Activated T-cell treated with anti-CD3 and anti-CD28 coated beads, Interleukin-2, amount 50 U/mL, for 24 hours (primary cell): ENCODE measurements at places on chromosomes 2 and 18.

- no peaks in the 10 kb centered on the region for H3K36me3 ChIP-seq
- no peak for DNase-seq
Observed at GRCh38 chr18:6401687-6402086, 13.0 kb downstream of the L3MBTL4 start.

DNA sequence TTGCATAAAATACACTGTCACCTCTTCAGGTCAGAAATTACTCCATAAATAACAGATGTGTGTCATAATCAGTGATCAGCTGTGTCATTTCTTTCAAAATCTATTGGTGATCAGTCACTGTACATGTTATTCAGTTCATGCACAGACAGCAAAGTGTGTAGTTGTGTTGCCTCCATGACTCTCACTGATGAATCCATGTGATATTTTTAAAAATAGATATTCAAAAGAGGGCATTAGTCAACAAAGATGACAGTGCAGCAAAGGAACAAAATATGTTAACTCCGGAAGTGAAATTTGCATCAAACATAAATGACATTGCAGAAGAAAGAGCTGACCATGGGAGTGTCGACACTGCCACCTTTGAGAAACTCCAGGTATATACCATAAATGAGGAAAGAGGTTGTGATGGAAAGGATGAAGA is 17.1 kb upstream of the MCM6 start:
- no peak overlapping the region for H3K27ac ChIP-seq
- no peak overlapping the region for H3K4me3 ChIP-seq
- H3K27me3 ChIP-seq, result no peaks in the 10 kb centered on the region
- H3K36me3 ChIP-seq, result peaks cover 2% of the 10 kb centered on the region

DNA sequence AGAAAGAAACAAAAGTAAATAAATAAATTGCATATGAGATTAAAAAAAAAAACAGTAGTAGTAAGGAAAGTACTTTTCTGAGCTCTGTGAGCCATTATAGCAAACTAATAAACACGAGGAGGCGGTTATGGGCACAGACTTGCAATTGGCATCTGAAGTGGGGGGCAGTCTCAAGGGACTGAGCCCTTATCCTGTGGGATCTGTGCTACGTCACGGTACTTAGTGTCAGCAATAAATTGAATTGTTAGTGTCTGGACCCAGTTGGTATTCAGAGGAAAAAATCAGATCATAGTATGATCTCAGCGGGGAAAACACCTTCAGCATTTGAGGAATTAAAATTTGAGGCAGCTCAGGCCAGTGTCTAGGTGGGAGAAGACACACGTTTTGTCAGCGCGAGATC is 76.6 kb upstream of the TEX51 start:
- H3K27me3 ChIP-seq, result peaks cover 29% of the 10 kb centered on the region
- no peak overlapping the region for H3K27ac ChIP-seq
- no peaks in the 10 kb centered on the region for H3K36me3 ChIP-seq
- no peak for DNase-seq
- H3K4me1 ChIP-seq, result no peaks in the 10 kb centered on the region

DNA sequence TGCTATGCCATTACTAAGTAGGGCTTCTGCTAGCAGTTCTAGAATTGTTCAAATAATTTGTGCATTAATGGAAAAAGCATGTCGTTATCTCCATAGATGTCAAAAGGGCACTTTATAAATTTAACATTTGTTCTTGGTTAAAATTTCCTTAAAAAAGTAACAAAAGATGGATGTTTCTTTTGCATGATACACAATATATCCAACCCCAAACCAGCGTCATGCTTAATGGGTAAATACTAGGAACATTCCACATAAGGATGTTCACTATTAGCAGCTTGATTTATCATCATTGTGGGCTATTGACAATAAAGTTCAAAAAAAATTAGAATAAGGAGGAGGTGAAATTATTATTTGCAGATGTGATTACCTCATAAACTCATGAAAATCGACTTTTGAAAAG is 79.7 kb downstream of the GREB1L start:
- no peak overlapping the region for H3K4me3 ChIP-seq
- peaks cover 7% of the 10 kb centered on the region for H3K27me3 ChIP-seq
- no peaks in the 10 kb centered on the region for H3K36me3 ChIP-seq
- DNase-seq, result no peak
- no peaks in the 10 kb centered on the region for H3K4me1 ChIP-seq

- no peaks in the 10 kb centered on the region for H3K36me3 ChIP-seq
- no peaks in the 10 kb centered on the region for H3K4me1 ChIP-seq
- DNase-seq, result no peak
- H3K27ac ChIP-seq, result no peak overlapping the region
Observed at GRCh38 chr2:14776216-14776615, 143.7 kb downstream of the LRATD1 start.

DNA sequence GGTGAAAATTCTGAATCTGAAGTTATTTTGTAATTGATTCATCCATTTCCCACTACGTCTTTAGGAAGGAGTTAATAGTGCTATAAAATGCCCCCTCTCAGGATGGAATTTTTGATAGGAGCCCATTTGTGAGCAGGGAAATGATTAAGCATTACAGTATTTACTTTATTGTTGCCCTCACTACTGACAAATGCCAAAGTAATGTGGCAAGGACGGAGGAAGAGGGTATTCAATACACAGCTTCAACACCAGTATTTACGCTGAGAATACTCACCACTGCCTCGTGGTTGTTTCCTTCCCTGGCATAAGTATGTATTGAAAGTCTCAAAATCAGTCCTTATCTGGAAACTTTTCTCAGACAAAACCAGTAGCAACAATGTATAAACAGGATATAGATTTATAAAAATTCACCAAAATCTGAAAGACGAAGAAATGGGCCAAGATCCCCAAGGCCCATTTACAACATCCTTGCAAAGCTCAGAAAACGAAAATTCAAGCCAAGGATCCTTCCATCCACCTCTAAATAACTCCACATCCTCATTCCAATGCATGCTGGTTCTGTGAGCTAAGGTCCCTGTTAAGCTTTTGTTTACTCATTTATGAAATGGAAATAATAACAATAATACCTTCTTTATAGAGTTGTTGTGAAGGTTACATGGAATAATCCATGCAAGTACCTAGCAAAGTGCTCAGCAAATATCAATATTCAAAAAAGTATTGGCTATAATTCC is 29.3 kb downstream of the FEZ2 start:
- H3K4me3 ChIP-seq, result no peak overlapping the region
- no peak for DNase-seq
- H3K36me3 ChIP-seq, result peaks cover 81% of the 10 kb centered on the region
- no peak overlapping the region for H3K27ac ChIP-seq
- H3K4me1 ChIP-seq, result peaks cover 2% of the 10 kb centered on the region

DNA sequence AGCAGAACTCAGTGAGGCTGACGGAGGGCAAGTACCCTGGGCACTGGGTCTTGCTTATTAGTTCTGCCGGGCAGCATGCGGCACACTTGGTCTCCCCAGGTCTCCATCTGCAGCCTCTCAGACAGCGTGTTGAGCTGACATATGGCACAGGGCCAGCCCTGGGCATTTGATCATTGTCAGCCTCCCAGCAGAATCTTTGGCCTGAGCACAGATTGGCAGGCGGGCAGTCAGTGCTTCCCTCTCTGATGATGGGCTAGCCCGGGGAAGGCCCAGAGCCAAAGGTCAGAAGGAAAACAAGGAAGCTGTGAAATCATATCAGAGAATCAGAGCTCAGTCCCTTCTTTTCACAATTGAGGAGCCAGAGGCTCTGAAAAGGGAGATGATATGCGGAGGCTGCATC is 150.1 kb upstream of the LRRTM1 start:
- no peaks in the 10 kb centered on the region for H3K36me3 ChIP-seq
- DNase-seq, result no peak
- H3K4me3 ChIP-seq, result no peak overlapping the region
- H3K27ac ChIP-seq, result no peak overlapping the region

DNA sequence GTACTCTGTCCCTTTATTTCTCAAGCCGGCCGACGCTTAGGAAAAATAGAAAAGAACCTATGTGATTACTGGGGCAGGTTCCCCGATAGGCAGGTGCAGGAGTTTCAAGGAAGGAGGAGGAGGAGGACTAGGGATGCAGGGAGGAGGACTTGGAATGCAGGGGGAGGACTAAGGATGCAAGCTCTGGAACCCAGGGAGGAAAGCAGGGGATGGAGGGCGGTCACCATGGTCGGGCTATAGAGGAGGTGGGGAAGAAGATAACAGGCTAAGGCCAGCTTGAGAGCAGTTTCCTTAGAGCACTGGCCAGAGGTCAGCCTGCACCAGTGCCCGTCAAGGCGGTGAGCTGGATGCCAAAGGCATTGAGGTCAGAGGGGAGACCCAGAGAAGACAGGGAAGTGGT is 18.7 kb upstream of the B3GNT7 start:
- H3K27me3 ChIP-seq, result peaks cover 3% of the 10 kb centered on the region
- no peak for DNase-seq
- no peaks in the 10 kb centered on the region for H3K4me1 ChIP-seq
- H3K36me3 ChIP-seq, result no peaks in the 10 kb centered on the region
- H3K4me3 ChIP-seq, result no peak overlapping the region

DNA sequence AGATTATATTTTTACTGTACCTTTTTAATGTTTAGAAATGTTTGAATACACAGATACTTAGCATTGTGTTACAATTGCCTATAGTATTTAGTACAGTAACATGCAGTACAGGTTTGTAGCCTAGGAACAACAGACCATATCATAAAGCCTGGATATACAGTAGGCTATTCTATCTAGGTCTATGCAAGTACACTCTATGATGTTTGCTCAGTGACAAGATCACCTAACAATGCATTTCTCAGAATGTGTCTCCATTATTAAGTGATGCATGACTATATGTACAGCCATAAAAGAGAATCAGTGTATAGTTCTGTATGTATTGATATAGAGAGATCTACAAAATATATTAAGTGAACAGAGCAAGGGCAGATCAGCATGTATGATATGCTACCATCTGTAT is 616.4 kb downstream of the XIRP2 start:
- H3K4me1 ChIP-seq, result no peaks in the 10 kb centered on the region
- H3K27me3 ChIP-seq, result no peaks in the 10 kb centered on the region
- H3K36me3 ChIP-seq, result no peaks in the 10 kb centered on the region
- no peak for DNase-seq
- H3K4me3 ChIP-seq, result no peak overlapping the region

DNA sequence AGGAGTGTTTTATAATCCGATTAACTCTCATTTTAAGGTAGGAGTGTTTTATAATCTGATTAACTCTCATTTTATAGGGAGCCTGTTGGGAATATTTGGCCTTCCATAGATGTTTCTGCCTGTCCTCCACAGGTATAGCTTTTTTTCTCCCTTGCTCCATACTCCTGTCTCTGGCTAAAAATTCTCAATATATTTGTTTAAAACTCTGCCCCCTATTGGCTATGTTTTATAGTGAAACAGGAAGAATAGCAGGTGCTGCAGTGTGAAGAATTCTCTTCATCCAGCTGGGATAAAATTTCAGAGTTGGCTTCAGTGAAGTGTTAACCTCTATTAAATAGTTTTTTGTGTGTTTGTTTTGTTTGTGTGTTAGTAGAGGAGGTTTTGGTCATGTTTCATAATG is 1046.0 kb upstream of the TMEFF2 start:
- no peaks in the 10 kb centered on the region for H3K27me3 ChIP-seq
- no peak overlapping the region for H3K4me3 ChIP-seq
- no peaks in the 10 kb centered on the region for H3K4me1 ChIP-seq

GRCh38 chr2:202529389-202529788 is 105.4 kb upstream of the FAM117B start:
- peaks cover 19% of the 10 kb centered on the region for H3K4me1 ChIP-seq
- H3K27ac ChIP-seq, result no peak overlapping the region
- no peaks in the 10 kb centered on the region for H3K27me3 ChIP-seq
- peaks cover 9% of the 10 kb centered on the region for H3K36me3 ChIP-seq

DNA sequence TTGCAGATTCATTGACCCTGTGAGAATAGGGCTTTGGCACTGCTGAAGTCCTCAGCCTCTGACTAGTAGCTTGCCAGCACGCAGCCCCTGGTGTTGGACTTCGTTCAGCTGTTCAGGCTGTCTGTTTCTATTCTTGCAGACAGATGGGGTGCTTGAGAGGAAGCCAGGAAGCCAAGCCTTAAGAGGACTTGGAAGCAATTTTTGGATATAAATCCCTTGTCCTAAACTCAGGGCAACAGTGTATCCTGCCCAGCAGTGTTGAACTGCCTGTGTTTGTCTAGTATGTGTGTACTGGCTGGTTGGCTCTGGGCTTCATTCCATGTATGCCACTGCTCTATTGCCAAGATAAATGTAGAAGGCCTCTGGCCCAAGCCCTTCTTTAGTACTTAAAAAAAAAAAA is 108.6 kb downstream of the COMMD1 start:
- peaks cover 21% of the 10 kb centered on the region for H3K36me3 ChIP-seq
- no peaks in the 10 kb centered on the region for H3K4me1 ChIP-seq
- H3K27ac ChIP-seq, result no peak overlapping the region
- no peaks in the 10 kb centered on the region for H3K27me3 ChIP-seq

GRCh38 chr2:205837663-205838062 is 155.4 kb downstream of the NRP2 start:
- H3K27ac ChIP-seq, result no peak overlapping the region
- no peaks in the 10 kb centered on the region for H3K36me3 ChIP-seq
- H3K4me3 ChIP-seq, result no peak overlapping the region

- peaks cover 13% of the 10 kb centered on the region for H3K36me3 ChIP-seq
- no peak for DNase-seq
- peaks cover under 1% of the 10 kb centered on the region for H3K27me3 ChIP-seq
- H3K27ac ChIP-seq, result peak overlapping the region; percentile 50
- no peak overlapping the region for H3K4me3 ChIP-seq
- peaks cover 28% of the 10 kb centered on the region for H3K4me1 ChIP-seq
Observed at GRCh38 chr2:118016911-118017310, 3.0 kb upstream of the CCDC93 start.

DNA sequence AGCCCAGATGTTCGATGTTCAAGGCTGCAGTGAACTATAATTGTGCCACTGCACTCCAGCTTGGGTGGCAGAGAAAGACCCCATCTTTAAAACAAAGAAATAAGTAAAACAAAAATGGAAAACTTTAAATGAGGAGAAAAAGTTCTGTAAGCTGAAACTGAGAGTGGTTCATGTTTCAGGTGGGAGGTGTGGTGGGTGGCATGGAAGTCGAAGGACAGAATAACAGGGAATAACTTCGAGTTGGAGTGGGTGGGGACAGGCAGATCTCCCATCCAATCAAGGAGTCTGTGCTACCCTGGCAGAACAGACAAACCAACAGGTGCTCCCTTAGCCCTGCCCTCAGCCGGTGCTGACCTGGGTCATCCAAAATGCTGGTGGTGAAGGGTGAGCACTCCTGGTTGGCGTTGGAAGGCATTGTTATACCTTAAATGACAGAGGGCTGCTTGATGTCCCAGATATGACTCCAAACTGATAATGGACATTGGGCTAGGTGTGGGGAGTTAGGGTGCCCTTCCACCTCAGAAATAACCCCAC is 328.4 kb downstream of the DYSF start:
- H3K27ac ChIP-seq, result no peak overlapping the region
- H3K36me3 ChIP-seq, result no peaks in the 10 kb centered on the region
- H3K27me3 ChIP-seq, result peaks cover 10% of the 10 kb centered on the region
- no peaks in the 10 kb centered on the region for H3K4me1 ChIP-seq
- H3K4me3 ChIP-seq, result no peak overlapping the region
